Forelimb muscle (tissue), 1 donor: ENCODE measurements at places on chromosomes 2 and 18. TPM values are rescaled to one million over a fixed set of nuclear protein-coding genes. Genes with fewer than 3 reads are reported as not detected.

RGPD4 gene
- 0.03 TPM for polyA plus RNA-seq

REG3A gene
- polyA plus RNA-seq = not detected

LOXL3 gene
- 8.7 TPM for polyA plus RNA-seq

WDSUB1 gene
- 8.3 TPM for polyA plus RNA-seq

ARHGEF33 gene
- polyA plus RNA-seq = 1.5 TPM

GRCh38 chr2:229199267-229199666 is 71.8 kb downstream of the PID1 start:
- DNase-seq = no peak

GRCh38 chr2:136286423-136286822 is 168.5 kb upstream of the CXCR4 start:
- no peak for DNase-seq

DNA sequence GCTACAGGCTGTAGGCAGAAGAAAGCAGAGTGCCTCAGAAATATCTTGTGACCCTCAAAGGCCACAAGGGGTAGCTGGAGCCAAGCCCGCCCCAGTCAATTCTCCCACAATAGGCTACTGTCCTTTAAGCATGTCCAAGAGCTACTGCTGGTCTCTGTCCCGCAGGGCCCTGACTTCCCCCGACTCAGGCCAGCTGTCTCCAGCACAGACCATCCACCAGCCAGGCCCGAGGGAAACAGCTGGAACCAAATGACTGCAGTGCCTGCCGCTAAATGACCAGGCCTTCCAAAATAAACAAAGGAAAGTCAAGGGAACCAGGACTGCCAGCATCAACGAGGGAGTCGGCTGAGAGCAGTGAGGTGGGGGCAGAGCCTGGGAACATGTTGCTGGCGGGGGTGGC is 36.7 kb downstream of the MCFD2 start:
- no peak for DNase-seq

DNA sequence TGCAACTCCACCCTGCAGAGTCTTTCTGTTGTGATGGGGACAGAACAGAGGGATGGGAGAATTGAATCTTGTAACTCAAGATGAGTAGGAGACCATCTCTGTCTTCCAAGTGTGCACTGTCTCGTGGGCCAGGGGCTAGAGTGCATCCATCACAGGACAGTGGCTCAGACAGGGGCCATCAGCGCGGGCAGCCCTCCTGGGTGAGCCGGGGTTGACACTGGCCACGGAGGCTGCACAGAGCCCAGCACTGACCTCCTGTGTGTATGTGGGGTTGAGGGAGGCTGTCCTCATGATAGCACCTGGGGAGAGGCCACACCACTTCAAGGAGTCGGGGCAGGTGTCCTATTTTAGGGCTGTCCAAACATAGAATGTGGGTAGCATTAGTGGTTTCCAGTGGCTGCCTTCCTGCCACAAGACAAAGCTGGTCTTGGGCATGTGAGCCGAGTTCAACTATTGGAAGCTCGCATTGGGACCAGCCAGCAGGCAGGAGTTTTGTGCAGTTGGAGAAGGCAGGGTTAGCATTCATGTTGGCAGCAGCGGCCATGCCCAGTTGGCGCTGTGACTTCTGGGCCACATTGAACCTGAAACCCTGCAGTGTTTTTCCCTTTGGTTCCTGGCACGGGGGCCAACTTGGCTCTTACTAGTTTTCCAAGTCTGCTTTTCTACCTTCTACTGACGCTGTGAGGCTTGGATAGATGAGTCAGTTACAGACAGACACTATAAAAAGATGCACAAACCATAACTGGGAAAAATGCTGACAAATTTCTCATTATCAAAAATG is 45.3 kb downstream of the ACOXL start:
- DNase-seq = no peak

- no peak for DNase-seq
Measured at GRCh38 chr18:68221111-68221724, 493.7 kb downstream of the TMX3 start.

DNA sequence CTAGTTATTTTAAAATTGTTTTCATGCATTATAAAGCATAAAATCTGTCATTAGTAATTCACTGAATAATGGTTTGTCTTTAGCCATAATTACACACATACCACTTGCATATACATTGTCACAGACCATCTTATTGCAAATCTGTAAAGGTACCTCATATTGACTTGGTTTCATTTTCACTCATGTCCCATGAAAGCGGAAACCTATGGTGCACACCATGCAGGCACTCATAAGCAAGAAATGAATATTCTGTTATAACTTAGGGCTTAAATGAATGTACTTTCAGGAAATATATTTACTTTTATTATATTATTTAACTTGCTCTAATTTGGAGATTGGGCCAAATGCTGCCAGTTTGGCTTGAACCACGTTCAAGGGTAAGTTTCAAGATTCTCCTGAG is 29.2 kb upstream of the STK17B start:
- DNase-seq = no peak

GRCh38 chr2:238775591-238775990 is 72.3 kb upstream of the TWIST2 start:
- no peak for DNase-seq

DNA sequence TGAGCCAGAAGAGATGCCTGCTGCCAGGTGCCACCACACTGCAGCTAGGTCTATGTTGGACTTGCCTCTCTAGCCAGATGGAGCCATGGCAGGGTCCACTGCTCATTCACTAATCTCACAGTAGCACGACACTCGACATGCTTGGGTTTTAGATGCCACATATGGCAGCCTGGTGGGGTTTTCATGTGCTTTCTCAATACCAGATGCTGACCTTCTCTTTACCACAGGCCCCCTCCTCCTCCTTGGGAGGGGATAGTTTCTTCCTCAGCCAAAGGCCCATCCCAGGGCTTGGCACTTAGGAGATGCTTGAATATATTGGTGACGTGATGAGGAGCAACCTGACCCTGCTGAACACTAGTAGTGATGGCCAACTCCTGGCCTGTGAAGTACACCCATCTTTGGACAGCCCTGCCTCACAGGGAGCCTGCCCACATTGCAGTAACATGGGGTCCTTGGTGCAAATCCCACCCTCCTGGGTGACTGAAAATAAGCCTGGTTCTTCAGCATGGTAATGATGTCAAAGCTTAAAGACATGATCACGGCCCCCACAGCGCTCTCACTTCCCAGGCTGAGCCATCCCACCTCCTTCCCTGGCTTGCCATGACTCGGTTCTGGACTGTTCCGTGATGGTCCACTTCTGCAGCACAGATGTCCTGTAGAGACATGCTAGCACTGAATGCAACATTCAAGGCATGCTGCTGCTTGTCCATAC is 227.5 kb downstream of the SH3RF3 start:
- DNase-seq = no peak

DNA sequence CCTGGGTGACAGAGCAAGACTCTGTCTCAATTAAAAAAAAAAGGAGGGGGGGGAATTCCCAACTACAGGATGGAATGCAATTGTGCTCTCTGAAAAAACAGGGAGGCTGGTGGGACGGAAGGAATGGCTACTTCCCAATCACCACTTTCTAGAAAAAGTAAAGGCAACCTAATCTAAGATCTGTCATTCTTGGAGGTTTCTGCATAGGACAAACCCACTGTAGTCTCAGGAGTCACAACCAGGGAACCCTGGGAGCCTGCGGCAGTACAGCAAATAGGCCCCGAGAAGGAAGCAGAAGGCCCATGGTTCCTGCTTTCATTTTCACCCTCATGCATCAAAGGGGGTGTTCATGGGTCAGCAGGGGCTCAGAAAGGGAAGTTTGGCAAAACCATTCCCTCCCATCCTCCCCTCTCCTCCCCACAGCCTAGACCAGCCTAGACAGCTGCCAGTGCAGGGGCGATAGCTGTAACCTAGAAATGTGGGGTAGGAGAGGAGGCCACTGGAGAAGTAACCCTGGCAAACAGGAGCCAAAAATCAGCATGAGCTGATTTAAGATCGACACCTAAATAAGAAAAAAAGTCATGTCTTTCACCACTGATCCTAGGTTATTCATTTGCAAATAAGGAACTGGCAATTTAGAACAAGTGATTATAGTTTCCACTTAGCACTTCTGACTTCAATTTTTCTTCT is 48.0 kb downstream of the TRABD2A start:
- DNase-seq = no peak

DNA sequence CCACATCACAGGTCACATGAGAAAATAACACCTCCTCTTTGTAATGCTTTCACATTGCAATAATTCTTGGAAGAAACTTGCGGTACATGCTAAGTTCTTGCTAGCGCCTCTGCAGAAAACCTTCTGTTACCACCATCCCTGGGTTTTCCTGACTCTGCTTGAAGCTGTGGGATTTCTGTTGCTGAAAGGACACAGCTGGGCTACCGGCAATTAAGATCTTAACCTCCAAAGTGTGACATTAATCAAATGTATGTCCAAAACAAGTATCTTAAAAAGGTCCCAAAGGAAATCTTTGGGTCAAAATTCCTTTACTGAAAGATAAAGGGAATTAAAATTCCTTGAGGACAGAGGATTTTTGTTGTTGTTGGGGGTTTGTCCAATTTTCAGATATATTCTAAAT is 7.5 kb downstream of the CCBE1 start:
- no peak for DNase-seq

GRCh38 chr2:171150694-171151285 is 9.9 kb downstream of the TLK1 start:
- no peak for DNase-seq

DNA sequence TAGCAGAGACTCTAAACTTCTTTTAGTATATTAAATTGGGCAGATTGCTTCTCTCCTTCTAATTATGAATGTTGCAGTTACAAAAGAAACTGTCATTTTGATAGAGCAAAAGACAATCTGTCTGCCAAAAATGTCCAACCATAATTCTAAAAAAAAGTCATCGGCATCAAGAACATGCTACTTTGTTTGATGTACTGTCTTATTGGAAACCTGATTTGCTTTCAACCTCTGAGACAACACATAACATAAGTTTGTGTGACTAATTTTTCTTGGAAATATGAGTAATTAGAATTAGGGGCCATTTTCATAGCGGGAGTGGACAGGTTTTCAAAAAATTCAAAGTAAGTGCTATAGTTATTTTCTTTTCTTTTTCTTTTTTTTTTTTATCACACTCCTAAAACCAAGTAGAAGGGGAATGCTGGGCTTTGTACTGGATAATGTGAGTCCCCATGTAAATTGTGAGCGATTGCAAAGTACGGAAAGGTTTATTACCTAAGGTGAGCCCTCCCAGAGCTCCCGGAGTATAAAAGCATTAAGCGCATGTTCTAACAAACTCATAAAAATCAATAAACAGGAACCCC is 59.1 kb downstream of the ZEB2 start:
- no peak for DNase-seq
